ENCODE measurements at places on chromosomes 7 and 10.

- DNase-seq = no peak
Measured at GRCh38 chr10:58282615-58283014, 13.7 kb downstream of the CISD1 start.

DNA sequence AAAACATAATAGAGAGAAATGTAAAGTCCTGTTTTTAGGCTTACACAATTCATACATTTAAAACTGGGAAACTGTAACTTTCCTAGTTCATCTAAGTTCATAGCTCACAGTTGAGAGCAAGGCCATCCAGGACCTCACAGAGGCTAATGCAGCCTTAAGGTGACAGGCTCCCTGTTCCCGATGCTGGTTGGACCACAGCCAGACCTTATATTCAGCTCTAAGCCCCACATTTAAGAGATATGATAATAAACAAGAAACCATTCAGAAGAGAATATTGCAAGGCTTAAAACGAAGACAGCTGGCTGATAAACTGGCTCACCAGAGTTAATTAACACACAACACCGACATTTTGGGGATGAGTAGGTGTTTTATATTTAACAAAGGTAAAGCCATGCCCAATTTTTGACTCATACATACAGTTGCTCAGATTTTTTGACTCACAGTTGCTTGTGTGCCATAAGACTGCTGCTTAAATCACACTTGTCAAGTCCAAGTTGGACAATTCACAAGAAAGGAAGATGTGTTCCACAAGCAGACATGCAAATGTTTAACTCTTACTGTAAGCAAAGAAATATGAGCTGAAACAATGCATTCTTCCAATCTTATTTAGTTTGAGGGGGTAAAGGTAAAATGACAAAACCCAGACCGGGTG is 41.1 kb upstream of the TMEM213 start:
- no peak for DNase-seq

DNA sequence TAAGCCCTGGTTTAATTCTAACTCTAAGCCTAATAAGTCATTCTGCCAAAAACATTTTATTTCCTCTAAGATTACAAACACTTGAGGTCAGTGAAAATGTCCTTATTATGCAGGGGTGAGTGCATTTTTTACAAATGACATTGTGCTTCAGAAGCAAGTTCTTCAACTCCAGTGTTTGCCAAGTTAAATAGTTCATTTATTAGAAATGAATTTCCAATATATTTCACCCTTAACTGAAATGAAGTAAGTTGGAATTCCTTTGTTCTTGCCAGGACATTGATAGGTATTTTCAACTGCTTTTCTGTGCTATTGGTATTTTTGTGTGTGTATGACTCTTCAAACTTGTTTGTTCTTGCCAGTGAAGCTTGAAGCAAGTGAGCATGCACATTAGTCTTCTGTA is 89.5 kb upstream of the CCDC6 start:
- no peak for DNase-seq

- no peak for DNase-seq
Measured at GRCh38 chr10:35674843-35675242, 32.7 kb upstream of the FZD8 start.

DNA sequence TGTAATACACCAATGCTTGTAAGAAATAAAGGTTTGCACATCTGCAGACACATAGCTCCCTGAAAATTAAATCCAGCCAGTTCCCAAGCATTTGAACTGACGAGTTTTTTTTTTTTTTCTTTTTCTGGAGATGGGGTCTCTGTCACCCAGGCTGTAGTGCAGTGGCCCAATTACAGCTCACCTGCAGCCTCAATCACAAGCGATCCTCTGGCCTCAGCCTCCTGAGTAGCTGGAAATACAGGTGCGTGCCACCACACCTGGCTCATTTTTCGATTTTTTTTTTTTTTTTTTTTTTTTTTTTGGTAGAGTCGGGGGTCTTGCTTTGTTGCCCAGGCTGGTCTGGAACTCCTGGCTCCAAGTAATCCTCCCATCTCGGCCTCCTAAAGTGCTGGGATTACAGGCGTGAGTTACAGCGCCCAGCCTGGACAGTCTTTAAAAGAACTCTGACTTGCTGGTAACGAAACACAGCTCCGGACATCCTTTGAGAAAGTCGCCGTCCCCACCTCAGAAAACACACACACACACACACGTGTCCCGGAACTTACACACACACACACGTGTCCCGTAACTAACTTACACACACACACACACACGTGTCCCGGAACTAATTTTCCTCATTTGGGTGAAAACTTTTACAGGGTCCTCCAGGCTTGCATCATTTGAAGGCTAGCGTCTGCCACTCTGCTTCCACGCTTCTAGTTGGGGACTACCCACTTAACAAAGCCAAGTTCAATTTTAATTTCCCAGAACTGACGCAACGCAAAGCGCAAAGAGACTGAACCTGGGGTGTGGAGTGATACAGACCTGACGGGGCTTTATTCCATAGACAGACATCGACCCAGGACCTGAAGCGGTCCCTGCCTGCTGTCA is 18.6 kb downstream of the OCM2 start:
- peak; percentile 19 for DNase-seq

DNA sequence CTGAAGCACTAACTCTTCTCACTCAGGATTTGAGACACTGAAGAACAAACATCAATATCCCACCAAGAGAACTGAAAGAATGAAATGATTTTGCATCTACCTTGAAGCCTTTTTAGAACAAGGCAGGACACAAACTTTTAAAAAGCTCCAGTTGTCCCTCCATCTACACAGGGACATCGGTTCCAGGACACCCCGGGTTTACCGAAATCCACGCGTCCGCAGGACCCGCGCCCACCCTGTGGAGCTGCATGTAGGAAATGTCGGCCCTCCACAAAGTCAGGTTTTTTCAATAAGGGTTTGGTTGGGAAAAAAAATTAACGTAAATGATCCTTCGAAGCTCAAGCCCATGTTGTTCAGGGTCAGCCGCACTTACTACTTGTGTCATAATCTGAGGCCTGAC is 94.0 kb downstream of the DIP2C start:
- no peak for DNase-seq

GRCh38 chr10:118694848-118695247 is 59.9 kb downstream of the CACUL1 start:
- no peak for DNase-seq

DNA sequence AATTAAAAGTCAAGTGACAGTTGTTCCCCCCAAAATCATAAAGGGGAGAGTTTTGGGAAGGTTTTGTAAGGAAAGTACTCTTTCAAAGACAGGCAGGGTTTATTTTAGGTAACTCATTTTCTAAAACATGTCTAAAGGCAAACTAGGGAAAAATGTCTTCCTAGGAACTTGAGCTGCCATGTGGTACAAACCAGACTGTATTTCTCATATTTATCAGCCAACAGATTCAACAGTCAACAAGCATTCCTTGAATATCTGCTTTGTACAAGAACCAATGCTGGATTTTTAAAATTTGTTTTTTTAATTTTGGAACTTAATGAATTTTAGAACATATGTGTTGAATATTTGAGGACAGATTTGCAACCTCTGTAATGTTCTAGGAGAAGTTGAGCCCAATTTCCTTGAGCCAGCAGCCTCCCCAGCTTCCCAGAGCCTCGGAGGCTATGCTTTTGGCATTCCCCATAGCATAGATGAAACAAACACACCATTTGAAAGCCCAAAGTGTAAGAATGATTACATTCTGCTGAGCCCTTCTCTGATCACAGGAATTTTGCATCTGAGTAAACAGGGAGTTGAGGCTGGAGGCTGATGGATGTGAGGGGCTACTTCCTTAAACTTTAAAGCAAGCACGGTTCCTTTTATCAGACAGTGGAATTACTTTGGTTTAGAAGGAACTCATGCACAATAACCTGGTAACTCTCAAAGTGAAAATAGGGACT is 345.1 kb downstream of the RNLS start:
- no peak for DNase-seq

DNA sequence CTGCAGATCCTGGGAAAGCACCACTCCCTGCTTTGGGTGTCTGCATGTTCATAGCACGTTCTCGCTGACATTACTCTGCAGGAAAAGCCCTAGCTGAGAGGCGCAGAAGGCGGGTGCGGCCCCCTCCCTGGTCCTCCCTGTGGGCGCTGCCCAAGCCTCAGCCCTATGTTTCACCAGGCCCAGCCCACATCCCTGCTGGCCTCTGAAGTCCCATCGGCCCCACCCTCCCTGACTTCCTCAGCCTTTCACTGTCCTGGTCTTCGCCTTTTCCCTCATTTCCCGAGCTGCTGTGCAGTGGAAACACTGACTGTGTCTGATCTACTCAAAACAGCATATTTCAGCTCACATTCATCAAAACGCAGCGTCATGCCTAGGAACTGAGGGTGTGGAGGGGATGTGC is 36.3 kb upstream of the DIP2C start:
- no peak for DNase-seq

DNA sequence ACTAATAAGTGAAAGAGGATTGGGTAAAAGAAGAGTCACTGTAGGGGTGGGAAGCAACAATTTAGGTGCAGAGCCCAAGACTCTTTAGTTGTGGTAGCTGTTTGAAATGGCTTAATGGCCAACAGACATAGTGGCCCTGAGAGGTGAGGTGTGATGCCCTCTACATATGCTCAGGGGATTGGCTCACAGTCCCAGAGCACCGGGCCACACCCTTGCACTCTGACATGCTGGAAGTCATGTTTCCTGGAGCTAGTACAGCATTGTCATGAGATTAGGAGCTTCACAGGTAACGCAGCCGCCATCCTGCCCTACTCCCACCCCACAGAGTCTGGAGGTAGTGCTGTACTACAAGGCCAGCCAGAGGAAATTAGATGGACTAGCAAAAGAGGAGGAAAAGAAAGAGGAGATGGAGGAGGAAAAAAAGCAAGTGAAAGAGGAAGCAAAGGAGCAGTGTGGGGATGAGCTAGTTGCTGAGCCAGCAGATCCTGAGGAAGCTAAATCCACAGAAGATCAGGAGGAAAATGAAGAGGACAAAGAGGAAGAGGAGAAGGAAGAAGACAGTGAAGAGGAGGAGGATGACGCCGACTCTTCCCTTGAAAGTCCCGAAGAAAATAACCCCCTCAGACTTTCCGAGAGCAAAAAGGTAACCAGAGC is 14.8 kb upstream of the FLNC start:
- DNase-seq = no peak

GRCh38 chr7:27116962-27117886 is 13.3 kb downstream of the HOXA4 start:
- DNase-seq = no peak

GRCh38 chr7:139362302-139362701 is 2.6 kb downstream of the LUC7L2 start:
- no peak for DNase-seq

DNA sequence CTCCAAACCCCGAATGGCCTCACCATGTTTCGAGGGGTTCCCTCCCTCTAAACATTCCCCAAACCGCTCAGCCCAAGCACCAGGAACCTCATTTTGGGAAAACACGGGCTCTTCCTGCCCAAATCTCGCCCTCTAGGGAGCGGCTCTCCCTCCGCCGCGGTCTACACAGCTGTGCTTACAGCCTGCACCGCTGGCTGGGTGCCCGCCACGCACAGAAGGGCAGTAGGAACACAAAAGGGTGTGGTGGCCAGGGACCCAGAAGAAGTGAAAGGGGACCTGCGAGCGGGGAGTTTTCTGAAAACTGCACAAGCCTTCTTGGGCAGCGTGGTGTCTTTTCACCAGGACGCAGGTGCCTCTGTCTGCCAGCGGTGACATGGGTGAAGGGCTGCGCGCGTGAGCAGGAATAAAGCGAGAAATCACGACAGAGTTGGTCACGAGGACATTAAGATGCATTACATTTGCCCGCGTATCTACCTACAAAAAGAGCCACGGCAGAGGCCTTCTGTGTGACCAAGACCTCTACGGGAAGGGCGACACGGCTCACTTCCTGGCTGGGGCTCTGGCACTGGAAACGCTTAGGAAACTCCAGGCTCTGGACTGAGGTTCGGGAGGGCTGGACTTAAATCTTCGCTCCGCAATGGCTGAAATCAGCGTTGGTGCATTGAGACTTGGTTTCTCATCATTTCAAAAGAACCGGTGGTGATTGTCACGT is 171.7 kb downstream of the LSM5 start:
- no peak for DNase-seq

GRCh38 chr7:91082038-91082437 is 182.2 kb upstream of the FZD1 start:
- no peak for DNase-seq

GRCh38 chr10:14958872-14959220 is 342 bp upstream of the MEIG1 start:
- no peak for DNase-seq

DNA sequence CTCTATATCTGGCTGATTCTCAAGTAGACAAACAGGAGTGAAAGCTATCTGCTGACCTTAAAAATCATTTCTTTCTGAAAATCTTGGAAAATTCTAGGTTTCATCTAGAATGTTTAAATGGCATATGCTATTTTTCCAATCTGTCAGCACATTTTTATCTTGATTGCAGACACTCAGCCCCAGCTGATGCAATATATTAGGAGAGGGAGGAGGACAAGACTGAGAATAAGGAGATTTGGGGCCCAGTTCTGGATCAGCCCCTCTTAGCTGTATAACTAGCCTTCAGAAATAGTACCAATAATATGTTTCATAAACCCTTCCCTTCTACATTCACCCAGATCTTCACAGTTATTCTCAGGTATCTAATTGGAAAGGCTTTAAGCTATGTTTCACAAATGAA is 131.2 kb downstream of the HDAC9 start:
- no peak for DNase-seq

DNA sequence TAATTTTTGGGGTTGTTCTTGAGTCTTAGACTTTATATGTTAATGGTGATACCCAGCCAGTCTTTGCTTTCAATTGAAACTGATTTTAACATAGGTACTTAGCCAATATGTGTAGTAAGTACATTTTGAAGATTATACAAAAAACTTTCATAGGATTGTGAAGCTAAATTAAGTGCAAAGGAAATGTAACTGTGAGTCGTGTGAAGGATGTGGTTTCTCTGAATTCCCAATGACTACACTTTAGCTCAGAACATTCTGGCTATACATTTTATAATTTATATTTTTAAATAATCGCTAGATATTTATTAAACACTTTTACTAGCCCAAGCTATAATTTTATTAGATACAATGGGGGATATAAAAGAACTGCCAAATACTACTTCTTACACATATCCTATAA is 359.3 kb downstream of the PCLO start:
- no peak for DNase-seq

DNA sequence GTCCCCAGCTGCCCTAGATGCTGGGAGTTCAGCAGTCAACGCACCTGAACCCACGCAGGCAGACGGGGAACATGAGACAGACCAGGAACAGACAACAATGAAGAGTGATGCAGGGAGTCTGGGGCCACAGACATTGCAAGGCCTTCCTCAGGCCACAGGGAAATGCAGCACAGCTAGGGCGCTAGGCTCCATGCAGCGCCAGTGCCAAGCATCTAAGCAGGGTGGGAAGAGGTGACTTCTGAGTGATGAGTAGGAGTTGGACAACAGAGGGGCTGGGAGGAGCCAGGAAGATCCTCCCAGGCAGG is 7.7 kb upstream of the RET start:
- DNase-seq = no peak

DNA sequence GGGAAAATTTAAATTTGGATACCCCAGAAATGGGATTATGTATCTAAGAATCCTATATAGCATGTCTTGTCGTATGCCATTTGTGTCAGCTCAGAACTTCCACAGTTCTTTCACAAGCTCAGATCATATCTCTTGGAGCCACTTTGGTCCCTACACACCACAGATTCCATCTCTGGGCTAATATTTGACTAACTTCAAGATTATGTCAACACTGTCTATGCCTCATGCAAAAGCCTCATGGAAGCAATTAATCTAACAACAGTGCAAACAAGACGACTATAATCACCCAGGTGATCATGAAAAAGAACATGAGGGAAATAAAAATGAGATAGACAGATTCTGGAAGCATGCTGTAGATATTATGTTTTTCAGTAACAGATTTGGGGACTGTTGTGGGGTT is 189.1 kb downstream of the LRRTM3 start:
- DNase-seq = no peak

Measured in hematopoietic multipotent progenitor cell treated with erythropoietin and hydrocortisone succinate and interleukin-3 and kit ligand, for 17 days (in vitro differentiated cells).